ENCODE measurements at places on chromosomes 13 and 19. TPM values are rescaled to one million over a fixed set of nuclear protein-coding genes. Genes with fewer than 3 reads are reported as not detected.

Gene SPACA4
- not detected for total RNA-seq

Gene BCKDHA
- total RNA-seq: 29.3 TPM

Gene HIPK4
- not detected for total RNA-seq

Gene TEX101
- not detected for total RNA-seq

Gene GPR12
- not detected for total RNA-seq

Measured in bladder microvascular endothelial cell (primary cell).